Activated CD4-positive, alpha-beta T cell treated with anti-CD3 and anti-CD28 coated beads, Interleukin-2, amount 50 U/mL, for 4 hours (primary cell): ENCODE measurements at places on chromosomes 6 and 20.

- no peak for DNase-seq
Measured at GRCh38 chr6:131923356-131923755, 27.8 kb downstream of the CCN2 start.

GRCh38 chr6:110858016-110858415, 16.6 kb upstream of the AMD1 start:
- no peak for DNase-seq

DNA sequence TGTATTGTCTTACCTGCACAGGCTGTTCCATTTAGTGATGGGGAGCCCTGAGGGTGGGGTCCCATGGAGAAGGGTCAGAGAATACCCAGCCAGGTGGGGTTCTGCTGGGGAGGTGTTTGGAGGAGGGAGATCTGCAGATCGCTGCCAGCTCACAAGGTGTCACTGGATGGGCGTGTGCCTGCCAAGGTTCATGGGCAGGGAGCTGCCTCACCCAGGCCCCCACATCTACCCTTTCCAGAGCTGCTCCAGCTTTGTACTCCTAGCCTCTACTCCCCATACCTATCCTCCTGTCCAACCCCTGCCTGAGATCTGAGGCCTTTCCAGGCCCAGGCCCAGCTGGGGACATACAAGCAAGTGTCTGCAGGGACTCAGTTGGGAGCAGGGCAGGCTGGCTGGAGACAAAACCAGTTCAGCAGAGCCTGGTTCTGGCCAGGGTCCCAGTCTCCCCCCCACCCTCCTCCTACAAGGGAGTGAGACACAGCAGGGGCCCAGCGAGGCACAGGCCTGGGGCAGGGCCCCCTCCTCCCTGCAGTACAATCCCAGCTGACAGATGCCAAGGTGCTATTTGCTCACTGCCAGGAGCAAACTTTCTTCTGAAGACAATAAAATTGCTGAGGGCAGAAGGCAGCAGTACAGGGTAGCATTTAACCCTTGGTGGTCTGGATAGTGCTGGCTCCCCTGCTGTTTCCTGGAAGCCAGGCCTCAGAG, 19.7 kb downstream of the SPDEF start:
- DNase-seq = no peak

- no peak for DNase-seq
Measured at GRCh38 chr6:112218563-112218962, 35.8 kb downstream of the LAMA4 start.

- no peak for DNase-seq
Measured at GRCh38 chr6:167513778-167514177, 188.9 kb downstream of the TTLL2 start.

GRCh38 chr6:6798448-6798860, 209.9 kb downstream of the LY86 start:
- DNase-seq = no peak

DNA sequence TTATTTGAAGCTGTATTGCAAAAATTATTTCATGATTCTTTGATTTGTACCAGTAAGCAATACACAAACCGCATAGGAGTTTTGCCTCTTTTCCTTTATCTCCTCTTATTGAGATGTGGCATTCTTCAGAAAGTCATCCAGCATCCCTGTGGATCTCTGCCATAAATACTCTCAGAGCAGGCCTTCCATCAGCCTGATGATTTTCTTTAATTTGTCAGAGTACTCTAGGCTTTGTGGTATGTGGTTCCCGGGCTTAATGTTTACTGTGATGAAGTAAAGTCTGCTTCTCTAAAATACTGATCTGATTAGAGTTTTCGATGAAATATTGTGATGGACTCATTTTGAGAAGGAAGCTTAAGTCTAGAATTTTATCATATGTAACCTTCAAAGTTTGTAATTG, 31.1 kb upstream of the SLC35D3 start:
- DNase-seq = no peak

DNA sequence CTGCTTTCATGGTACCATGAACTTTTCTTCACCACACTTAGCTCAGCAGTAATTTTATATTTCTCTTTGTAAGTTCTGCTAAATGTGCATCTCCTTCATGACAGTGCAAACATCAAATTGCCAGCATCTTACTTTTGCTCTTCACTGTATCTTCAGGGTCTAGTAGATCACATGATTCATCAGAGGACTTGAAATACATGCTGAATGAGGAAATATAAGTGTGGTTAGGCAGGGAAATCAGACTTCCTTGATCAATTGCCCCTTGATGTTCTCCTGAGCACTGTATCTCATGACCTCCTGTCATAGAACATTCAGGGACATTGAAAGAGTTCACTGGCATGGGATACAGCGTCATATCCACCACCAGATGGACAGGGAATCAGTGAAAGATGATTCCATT, 25.3 kb upstream of the POLR1H start:
- DNase-seq = no peak

DNA sequence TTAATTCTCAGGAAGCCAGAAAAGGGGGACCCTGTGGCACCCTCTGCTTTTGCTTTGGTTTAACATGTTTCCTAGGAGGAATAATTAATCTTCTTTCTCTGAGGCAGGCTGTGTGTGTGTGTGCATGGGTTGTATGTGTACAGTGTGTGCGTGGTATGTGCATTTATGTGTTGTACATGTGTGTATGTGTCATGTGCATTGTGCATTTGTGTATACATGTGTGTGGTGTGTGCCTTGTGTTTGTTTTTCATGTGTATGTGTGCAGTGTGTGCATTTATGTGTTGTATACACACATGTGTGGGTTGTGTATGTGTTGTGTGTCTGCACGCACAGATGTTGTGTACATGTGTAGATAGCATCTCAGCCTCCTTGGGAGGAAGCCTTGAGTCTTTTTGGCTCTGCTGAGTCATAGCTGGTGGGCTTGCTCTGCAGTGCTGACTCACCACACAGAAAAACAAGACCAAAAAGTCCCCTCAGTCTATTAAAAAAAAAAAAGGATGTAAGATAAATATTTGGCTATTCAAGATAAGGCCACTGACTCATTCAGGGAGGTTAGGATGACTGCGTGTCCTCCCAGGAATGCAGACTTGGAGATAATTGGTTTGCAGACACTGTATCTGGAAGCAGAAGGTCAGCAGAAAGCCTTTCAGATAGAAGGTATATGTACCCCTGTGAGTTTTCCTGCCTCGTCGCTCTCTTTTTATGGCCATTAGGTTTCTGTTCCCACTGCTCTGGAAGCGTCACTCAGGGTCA, 58.6 kb downstream of the SYNJ2 start:
- DNase-seq = no peak

GRCh38 chr6:138231381-138231886, 13.1 kb upstream of the PBOV1 start:
- no peak for DNase-seq

DNA sequence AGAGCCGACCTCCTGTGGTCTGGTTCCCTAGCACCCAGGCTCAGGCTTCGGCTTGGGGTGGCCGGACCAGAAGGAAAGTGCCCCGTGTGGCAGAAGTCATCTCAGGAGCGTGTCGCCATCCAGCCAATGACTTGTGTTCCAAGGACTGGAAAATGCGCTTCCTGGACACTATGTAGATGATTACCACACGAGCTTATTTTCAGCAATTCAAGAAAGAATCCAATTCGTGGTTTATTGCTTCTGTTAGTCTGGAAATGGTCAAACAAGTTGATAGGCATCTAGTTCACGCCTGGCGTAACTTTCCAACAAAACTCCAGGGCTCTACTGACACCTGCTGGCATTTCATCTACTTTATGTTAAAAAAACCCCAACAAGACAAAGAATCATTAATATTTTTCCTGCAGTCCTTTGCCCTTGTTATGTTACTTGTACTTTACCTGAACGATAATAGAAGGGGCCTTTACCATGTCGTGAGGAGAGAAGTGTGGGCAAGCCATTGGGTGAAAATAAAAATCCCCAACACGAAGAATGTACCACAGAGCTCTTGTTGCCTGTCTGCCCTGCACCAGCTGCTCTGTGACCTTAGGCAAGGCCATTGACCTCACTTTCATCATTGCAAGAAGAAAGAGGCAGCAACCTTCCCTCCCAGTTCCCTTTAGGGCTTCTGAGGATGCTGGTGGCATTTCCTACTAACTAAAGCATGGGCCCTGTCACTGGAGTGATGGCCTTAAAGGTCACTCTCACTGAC, 154.7 kb upstream of the LAMP5 start:
- DNase-seq = no peak

GRCh38 chr6:127273499-127273898, 6.8 kb downstream of the RNF146 start:
- DNase-seq = no peak

DNA sequence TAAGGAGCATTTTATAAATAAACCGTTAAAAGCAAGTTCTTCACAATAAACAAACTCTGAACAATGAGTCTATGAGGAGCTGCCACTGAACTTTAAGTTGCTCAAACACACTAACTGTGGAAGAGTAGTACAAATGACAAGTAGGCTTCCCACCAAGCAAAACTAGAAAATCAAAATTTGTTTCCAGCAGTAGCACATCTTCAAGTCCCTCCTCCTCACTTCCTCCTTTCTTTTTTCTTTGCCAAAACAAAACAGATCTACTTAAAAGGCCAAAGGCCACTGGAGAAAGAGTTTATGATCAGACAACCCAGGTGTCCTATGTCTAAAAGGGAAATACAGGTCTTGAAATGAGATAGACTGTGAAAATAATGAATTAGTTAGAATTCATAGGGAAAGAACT, 17.1 kb upstream of the FAM135A start:
- no peak for DNase-seq

DNA sequence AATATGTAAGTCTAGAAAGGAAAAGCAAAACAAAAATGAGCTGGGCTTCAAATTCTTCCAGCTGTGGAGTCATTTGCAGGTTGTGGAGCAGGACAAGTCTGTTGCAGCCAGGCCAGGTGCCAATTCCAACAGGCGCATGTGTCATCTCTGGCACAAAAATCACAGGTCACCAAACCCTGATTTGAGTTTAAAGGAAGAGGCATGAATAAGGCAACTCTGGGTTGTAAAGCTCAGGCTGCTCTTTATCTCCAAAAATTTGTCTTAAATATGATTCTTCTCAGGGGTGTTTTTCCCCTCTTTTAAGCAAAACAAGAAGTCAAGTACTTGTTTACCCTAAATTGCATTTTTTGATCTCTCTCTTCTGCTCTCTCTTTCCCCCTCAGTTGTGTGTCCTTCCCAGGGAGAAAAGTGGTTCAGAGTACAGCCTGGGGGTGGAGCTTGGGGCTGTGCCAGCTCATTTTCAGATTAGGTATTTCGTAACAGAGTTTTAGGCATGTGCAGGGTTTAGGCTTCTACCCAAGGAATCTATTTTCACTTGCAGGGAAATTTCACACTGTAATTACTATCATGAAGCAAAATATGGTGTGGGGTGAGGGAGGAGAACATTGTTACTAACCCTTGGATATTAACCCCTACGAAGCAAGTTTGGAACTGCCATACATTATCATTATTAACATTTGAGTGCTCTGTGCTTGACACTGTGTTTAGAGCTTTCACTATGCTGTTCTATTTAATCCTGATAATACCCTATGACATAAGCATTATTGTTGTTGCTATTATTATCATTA, 8.3 kb upstream of the NCOA3 start:
- DNase-seq = peak; percentile 47

DNA sequence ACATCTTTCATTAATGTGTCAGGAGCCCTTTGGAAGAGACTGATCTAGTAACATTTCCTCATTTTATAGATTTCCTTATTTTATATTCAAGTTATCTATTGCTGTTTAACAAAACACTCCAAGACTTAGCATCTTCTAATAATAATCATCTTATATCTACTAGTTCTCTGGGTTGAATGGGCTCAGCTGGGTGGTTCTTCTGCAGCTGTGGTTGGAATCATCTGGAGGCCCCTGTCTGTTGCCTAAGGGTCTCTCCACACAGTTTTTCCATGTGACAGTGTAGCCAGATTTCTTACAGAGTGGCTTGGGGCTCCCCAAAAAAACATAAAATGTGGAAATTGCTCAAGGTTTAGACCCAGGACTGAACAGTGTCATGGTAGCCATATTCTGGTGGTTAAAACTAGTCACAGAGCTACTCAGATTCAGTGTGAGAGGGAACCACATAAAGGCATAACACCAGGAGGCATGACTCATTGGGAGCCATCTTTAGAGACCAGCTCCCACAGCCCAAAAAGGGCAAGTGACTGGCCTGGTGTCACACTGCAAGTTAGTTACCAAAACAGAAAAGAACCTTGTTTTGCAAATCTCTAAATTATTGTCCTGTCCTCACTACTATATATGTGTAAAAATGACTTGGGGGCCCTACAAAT, 11.5 kb downstream of the SLC2A10 start:
- no peak for DNase-seq

- DNase-seq = no peak
Measured at GRCh38 chr6:10449751-10450150, 34.9 kb upstream of the TFAP2A start.

GRCh38 chr20:34994509-34995131, 39.0 kb downstream of the MYH7B start:
- no peak for DNase-seq

GRCh38 chr6:121645100-121645745, 209.8 kb downstream of the GJA1 start:
- DNase-seq = no peak

GRCh38 chr20:53221731-53222130, 249.6 kb downstream of the TSHZ2 start:
- DNase-seq = no peak

GRCh38 chr6:91678679-91679446, 1092.0 kb upstream of the MAP3K7 start:
- no peak for DNase-seq

DNA sequence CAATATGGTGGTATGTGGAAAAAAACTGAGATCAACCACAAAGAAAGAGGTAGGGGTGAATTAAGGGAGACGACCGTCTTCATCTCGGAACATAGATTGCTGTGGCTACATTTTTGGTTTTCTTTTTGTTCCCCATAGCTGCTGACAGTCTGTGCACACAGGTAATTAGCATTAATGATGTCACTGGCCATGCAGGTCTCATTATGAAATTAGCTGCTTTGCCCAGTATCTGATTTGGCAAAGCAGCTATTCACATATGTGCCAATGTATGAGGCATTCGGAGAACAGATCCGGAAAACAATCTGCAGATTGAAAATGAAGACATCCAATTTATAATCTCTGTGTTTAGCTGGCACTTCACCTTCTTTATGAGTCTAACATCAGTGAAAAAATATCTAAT, 13.1 kb downstream of the NOX3 start:
- no peak for DNase-seq

DNA sequence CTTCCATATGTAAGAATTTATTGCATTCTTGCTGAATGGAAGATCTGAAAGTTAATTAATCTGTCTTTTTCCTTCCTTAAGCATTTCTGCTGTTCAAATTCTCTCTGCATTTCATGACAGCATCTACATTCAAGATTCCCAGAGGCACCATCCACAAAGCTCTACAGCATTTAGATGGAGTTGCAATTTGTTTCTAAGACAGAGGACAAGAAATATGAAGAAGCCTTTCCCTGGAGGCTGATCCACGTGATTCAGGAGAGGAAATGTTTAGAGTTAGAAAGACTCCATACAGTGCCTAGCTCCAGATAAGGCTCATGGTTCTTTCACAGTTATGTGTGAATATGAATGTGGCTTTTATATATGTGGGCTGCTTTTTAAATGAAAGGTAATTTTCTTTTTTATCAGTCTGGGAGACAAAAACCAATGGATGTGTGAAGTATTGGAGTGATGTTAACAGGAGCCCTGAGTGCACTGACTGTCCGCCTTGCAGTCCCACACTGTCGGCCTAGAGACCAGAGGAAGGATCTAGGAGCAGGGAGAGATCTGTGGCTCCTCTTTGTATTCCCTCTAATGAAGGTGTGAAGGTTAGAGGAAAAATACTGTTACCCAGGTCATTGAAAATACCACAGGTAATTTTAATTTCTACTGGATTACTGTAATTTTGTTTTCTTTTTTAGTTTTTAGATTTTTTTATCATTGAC, 686.6 kb upstream of the GJE1 start:
- DNase-seq = no peak

- DNase-seq = no peak
Measured at GRCh38 chr6:15953152-15953880, 175.6 kb upstream of the MYLIP start.
